Hypothalamus (tissue), 51 donors: ENCODE measurements at places on chromosomes 6 and 20.

- DNase-seq: no peak
Measured at GRCh38 chr6:144214622-144215401, 64.5 kb downstream of the STX11 start.

DNA sequence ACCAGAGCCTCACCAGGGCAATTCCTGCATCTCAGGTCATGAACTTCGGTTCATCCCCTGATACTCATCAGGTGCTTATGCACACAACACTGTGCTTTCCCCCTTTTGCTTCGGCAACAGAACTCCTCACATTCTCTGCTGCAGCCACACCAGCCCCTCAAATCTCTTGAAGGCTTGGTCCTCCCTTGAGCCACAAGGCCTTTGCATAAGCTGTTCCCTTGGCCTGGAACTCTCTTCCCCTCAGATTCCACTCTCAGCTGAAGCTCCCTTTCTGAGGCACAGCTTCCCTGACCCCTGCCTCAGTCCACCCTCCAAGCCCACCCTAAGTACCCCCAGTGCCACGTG lies 76.4 kb downstream of the NOL4L start:
- DNase-seq: no peak

DNA sequence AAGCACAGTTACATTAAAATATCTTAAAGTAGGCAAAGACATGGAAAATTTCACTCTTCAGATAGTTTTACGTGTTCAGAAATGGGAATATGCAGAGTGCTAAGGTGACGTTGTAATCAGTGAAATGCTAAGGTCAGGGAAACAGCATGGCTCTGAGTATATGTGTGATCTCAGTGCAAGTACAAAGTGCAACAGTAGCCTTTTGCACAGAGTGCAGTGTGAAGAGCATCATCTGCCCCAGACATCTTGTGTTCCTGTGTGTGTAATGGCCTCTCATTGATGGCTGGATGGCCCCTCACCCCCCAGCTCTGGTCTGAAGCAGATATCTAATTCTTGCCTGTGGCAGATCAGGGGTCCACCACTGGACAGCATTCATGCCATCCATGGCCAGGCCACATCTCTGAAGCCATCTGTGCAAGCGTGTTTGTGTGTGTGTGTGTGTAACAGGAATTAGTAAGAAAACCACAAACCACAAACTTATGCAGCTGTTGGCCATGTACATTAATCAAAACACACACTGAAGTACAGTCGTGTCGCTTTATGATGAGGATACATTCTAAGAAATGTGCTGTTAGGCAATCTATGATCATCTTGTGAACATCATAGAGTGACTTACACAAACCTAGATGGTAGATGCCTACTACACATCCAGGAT lies 165.1 kb downstream of the RALGAPA2 start:
- no peak for DNase-seq

- DNase-seq: no peak
Measured at GRCh38 chr6:106586815-106587415, 42.4 kb downstream of the RTN4IP1 start.

GRCh38 chr20:12925863-12926793 lies 82.6 kb upstream of the SPTLC3 start:
- no peak for DNase-seq

DNA sequence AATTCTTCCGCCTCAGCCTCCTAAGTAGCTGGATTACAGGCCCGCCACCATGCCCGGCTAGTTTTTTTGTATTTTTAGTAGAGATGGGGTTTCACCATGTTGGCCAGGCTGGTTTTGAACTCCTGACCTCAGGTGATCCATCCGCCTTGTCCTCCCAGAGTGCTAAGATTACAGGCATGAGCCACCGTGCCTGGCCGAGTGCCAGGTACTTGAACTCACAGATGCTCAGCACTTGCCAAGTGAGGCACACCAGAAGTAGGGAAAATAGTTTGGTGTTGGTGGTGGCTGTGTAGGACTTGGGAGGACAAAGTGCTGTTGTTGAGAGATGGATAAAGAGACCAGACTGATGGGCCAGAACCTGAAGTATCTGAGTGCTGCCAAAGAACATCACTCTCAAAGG lies 40.0 kb upstream of the MBOAT1 start:
- no peak for DNase-seq

DNA sequence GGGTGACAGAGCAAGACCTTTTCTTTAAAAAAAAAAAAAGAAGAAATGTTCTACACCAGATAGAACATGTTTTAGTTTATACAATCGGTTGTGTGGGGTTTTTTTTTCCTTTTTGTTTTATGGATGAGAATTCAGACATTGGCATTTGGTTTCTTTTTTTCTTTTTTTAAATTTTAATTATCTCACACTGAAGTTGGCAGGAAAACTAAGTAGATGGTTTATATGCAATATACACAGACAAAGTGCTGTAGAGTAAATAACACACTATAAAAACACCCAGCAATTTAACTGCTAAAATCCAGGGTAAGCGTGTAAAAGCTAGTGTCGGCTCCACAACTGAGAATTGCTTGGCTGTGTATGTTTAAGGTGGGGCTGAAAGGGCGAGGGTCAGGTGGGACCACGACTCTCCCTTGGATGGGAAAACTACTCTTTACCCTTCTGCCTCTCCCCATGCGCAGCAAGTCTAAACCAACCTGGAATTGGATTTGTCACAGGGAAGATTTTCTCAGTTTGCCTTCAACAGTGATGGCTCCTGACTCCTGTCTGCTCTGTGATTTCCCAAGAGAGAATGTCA lies 147.1 kb upstream of the MARCKS start:
- no peak for DNase-seq

DNA sequence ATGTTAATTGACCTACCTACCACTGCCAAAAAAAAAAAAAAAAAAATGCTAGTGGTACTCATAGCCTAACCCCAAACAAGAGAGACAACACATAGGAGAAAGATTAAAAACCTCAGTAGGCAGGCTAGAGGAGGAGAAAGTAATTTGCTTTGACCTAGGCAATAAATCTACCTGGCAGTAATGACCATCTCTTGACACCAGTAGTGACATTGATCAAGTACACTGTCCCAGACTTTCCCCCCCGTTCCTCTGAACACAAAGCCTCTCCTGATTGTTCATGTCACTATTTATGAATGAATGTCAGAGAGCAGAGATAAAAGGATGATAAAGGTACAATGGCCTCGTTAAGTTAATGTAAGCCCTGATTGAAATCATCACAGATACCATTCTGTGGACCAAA lies 746.8 kb downstream of the CBLN4 start:
- no peak for DNase-seq

GRCh38 chr6:137827977-137828810 lies 38.9 kb upstream of the TNFAIP3 start:
- no peak for DNase-seq

DNA sequence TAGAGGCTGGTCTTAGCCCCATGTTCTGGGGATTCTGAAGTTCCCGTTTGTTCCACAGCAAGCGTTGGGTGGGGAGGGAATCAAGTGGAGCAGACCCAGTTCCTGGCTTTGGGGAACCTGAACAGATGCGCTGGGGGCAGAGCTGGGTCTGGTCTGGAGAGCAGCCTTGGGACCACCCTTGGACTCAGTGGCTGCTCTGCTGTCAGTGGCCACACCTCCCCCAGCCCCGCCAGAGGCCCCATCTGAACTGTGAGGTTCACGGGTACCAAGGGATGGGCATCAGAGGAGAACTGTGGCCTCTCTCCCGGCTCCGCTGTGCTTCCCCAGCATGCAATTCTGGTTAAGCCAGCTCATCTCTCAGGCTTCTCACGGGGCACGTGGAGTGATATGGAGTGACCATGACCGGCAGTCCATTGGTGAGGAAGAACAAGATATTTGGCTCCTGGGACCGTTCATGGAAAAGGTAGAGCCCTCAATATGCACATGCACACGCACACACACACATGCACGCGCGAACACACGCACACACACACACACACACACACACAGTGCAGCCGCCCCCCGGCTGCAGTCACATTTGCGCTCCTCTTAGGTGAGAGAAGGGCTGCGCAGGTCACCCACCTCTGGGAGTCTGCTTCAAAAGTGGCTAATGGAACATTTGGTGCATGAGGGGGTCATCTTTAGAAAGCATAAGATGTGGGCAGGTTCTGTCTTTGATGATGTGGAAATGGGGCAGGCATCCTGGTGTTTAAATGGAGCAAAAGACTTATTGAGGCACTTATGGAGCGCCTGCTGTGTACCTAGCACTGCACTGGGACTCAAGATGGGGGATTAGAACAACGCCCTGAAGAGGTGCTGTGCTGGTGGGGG lies 6.0 kb downstream of the DLGAP4 start:
- DNase-seq: no peak

- DNase-seq: no peak
Measured at GRCh38 chr6:106913676-106914280, 60.8 kb downstream of the CD24 start.

DNA sequence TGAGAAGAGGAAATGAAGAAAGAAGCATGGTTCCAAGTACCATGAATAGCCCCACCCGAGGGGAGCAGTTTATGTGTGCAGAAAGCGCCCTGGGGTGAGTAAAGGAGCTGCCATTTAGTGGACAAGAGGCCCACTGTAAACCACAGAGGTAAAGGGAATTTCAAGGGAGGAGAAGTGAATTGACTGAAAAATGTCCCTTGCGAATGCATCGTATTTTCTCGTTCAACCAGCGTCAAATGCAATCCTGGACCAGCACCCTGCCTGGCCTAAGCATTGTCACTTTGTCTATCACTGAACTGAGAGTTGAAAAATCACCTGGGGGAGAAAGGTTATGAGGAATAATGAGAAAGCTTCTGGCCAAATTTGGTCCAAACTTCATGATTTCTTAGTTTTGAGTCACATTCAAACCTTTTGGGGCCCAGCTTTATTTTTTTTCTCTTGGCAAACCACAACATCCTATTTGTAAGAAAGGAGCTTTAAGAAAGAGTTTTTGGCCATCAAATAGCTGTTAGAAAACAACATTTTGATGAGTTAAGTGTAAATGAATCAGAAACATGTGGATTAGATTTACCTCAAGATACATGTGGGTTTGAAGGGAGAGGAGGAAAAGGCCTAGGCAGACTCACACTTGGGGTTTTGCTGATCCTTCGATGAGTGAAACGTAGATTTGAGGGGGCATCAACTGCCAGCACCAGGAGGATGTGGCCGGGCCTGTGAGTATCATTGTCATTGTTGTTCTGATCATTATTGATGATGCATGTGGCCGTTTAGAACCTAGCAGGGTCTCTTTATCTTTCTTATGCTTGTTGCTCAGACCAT lies 214.0 kb downstream of the CLIC5 start:
- no peak for DNase-seq

DNA sequence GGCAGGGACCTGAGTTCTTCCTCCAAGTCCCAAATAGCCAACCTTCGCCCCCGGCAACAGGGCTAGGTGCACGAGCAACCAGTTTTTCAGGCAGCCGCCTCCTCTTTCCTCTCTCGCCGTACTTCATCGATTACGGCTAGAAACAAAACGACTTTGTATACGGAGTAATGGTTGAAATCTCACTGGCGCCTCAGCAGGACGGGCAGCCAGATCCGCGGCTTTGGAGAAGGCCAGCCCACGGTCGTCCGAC lies 333 bp upstream of the SMIM13 start:
- DNase-seq: no peak

GRCh38 chr20:44739942-44740341 lies 5.7 kb upstream of the KCNK15 start:
- DNase-seq: no peak

GRCh38 chr20:5127859-5128424 lies 1.1 kb downstream of the CDS2 start:
- no peak for DNase-seq

DNA sequence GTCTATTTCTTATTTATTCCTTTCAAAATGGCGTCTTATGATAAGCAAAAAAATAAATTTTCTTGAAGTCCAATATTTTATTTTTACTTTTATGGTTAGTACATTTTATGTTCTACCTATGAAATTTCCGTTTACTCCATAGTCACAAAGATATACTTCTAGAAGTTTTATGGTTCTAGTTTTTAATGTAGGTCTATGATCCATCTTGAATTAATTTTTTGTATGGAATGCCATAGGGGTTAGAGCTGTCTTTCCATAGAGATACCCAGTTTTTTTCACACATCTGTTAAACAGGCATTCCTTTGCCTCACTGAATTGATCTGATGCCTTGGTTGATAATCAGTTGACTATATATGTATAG lies 24.9 kb upstream of the ASIP start:
- DNase-seq: no peak

DNA sequence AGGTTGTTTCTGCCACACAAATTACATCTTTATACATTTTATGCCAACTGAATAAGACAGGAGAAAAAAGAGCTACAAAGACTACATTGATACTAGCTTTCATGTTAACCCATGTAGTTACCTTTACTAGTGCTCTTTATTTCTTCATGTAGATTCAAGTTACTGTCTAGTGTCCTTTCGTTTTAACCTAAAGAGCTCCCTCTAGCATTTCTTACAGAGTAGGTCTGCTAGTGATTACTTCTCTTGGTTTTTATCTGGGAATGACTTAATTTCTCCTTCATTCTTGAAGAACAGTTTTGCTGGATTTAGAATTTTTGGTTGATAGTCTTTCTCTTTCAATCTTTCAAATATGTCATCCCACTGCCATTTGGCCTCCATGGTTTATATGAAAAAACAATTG lies 21.2 kb upstream of the NOP56 start:
- DNase-seq: no peak

DNA sequence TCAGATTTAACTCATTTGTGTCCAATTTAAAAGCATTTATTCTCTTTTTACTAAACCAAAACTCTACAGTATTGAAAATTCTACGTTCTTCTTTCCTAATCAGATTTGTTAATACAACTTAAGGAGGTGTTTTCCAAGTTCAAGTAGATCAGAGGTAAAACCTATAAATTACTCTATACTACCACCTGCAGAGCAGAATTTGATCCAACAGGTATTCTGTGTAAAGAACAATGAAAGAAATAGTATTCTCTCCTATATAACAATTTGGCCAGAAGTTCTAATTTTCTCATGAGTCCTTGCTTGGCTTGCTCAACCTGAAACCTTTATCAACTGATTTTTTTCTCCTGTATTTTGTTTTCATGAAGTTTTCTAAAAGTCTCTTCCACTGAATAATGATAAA lies 28.5 kb upstream of the DST start:
- no peak for DNase-seq

DNA sequence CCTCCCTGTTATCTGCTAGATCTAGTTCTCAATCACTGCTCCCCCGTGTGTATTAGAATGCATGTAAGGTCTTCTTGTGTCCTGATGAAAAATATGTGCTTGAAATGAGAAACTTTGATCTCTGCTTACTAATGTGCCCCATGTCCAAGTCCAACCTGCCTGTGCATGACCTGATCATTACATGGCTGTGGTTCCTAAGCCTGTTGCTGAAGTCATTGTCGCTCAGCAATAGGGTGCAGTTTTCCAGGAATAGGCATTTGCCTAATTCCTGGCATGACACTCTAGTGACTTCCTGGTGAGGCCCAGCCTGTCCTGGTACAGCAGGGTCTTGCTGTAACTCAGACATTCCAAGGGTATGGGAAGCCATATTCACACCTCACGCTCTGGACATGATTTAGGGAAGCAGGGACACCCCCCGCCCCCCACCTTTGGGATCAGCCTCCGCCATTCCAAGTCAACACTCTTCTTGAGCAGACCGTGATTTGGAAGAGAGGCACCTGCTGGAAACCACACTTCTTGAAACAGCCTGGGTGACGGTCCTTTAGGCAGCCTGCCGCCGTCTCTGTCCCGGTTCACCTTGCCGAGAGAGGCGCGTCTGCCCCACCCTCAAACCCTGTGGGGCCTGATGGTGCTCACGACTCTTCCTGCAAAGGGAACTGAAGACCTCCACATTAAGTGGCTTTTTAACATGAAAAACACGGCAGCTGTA lies 73.4 kb downstream of the PTPN1 start:
- DNase-seq: no peak

GRCh38 chr6:104639668-104640067 lies 220.1 kb downstream of the HACE1 start:
- DNase-seq: no peak
